ENCODE measurements at places on chromosomes 7 and 10.

- no peak for DNase-seq
Observed at GRCh38 chr10:62082729-62083411, 181.4 kb downstream of the ARID5B start.

GRCh38 chr7:155277385-155277994 is 20.2 kb upstream of the INSIG1 start:
- no peak for DNase-seq

DNA sequence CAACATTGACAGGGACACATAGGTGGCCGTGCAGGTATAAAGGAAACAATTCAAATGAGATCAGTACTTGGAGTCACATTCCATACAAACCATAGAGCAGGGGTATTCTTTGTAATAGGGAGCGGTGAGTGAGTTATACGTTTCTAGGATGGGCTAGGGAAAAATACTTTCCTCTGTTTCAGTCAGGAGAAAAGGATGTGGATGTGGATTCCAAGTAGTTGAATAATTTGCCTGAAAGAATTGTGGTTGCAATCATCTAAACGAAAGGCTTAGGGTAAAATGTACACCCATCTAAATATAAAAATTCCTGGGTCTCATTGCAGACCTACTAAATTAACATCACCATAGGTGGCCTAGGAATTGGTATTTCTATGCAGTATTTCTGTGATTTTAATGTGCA is 270.7 kb upstream of the IGFBP3 start:
- DNase-seq = no peak

DNA sequence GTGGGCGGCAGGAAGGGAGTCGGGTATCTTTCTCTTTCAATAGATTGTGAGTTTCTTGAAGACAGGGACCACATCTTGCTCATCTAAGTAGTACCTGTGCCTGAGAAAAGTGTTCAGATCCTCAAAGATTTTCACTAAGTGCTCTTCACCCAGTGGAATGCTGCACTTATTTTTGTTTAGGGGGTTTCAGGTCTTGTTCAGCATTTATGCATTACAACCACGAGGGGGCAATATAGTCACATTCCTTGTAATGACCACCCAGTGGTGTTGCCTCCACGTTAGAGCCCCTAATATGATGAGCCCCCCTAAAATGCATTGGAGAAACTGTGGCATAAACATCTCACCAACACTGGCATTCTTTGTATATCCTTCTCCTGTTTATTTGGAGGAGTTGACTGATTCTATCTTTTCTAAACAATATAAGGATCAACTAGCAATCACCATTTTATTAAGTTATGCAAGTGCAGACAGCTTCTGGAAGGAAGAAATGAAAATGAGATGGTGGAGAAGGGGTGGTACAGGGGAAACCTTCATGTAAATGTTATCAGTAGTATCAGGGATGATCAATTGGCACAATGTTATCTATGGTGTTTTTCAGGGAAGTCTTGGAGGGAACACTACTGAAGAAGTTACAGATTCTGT is 3.1 kb upstream of the PAPSS2 start:
- no peak for DNase-seq

GRCh38 chr7:147584771-147585193 is 1005.8 kb upstream of the C7orf33 start:
- DNase-seq = no peak

DNA sequence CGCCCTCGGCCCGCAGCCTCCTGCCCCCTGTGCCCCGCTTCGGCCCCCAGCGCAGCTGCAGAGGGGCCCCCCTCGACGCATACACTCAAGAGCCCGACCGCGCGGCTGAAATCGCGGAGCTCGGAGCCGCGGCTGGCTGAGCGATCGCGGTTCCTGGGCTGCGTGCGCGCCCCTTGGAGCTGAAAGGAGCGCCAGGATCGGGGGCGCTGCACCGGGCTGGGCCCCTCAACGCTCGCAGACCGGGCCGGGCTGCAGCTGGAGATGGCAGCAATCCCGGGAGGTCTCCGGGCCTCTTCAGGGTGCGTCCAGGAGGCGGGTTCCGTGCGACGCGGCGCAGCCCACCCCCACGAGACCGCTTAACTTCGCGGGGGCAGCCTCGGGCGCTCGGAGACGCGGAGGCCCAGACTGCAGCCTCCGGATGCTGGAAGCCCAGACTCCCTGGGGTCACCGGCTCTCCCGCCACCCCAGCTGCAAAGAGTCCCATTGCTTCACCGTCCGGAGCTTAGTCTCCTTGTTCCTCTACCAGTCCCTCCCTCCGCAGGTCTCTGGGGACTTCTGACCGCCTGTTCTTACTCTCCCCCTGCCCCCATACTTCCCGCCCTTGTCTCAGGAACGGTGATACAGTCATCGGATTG is 73.0 kb upstream of the LRRC4 start:
- DNase-seq = peak; percentile 17

DNA sequence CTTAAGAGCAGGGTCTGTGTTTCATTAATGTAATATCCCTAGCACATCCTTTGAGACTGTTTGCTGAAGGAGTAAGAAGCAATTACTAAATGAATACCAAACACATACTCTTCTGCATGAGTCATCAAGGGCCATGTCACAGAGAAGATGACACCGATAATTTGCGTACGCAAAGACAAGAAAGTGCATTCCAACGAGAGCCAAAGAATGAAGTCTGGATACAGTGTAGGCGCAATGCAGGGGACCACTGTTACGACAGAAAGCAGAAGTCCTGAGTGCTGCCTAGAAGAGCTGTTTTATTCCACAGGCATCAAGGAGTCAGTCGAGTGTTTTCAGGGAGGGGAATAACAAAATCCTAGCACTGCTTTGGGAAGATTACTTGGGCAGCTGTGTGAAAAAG is 62.7 kb downstream of the VPS41 start:
- DNase-seq = no peak

GRCh38 chr10:102421757-102422512 is 1.3 kb downstream of the FBXL15 start:
- DNase-seq = peak; percentile 59

DNA sequence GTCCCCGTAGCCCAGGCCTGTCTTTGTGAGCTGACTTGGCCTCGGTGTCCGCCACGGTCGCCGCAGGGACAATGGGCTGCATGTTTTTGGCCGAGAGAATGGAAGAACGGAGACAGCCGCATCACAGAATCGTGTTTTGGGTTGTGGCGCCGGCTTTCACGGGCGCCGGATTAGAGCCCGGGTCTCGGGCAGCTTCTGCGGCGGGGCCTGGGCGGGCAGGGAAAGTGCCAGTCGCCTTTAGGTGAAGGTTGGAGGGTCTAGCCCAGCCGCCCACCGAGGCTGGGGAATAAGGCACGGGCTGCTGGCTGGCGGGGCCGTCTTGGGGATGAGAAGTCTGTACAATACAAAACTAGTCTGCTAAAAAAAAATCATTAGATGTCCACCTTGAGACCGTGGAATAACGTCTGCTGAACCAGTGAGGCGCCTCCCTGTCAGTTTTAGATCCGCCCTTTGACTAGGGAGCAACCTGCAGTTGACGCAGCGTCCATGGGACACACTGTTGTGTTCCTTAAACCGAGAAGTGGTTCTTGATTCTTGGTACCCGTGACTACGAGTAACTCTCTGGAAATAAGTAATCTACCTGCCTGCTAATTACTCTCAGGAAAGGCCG is 577 bp downstream of the DNAJB9 start:
- DNase-seq = peak; percentile 65

DNA sequence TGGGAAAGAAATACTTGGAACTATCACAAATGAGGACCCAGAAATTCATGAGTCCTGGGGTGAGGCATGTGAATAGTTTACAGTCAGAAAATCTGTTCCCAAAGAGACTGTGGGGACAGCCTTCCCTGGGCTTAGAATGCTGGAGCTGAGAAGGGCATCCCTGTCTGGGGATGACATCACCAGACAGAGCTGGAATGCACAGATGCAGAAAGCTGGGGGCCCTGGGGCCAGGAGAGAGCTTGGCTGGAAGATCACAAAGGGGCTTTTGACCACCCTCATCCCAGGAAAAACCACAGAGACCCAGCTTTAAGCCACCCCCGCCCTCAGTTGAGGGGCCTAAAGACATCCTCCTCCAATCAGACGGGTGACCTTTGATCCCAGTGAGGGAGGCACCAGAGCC is 264.5 kb downstream of the PLXNA4 start:
- DNase-seq = no peak

GRCh38 chr10:47414752-47415519 is 30.8 kb upstream of the ZNF488 start:
- DNase-seq = no peak

DNA sequence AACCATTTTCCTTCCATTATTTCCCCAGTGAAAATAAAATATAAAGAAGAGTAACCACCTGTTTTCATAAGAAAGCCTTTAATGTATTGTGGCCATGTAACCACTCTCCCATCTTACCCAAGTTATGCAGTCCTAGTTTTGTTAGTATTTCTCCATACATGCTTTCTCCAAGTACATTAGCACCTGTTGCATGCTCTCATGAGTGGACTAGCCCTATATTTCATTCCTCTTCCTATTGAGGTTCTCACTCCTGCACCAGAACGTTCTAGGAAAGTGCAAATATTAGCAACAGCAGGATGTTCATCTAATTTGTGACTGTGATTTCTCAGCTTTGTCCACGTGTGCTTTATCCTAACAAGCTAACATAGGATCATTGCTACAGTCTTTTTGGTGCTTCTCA is 155.1 kb upstream of the NPVF start:
- DNase-seq = no peak

GRCh38 chr7:118573085-118573484 is 348.6 kb downstream of the ANKRD7 start:
- no peak for DNase-seq

DNA sequence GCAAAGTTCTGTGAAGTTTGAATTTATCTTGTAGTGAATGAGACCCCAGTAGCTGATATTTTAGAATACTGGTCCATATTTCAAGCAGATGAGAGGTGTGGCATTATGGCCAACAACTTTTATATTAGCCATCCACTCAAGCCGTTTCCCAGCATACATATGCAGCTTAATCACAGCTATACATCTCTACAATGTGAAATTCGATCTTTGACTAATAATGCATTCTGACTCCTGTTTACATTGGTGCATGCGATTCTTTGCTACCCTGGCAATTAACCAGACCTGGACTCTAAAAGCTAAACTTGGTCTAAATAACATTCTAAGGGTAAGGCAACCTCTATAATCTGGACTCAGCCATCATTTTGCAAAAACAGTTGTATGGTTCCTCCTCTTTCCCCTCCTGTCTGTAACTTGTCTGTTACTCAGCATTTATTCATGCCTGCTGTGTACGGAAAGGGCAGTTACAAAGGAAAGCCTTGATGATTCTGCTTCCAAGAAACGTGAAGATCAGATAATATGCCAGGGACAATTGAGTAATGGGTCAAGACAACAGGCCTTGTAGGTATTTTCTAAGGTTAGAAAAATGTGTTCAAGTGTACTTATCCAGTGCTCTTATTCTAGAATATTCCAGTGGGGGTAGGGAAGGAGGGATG is 50.6 kb downstream of the PNLIPRP2 start:
- DNase-seq = no peak

GRCh38 chr10:29372920-29373319 is 84.0 kb downstream of the LYZL1 start:
- no peak for DNase-seq

DNA sequence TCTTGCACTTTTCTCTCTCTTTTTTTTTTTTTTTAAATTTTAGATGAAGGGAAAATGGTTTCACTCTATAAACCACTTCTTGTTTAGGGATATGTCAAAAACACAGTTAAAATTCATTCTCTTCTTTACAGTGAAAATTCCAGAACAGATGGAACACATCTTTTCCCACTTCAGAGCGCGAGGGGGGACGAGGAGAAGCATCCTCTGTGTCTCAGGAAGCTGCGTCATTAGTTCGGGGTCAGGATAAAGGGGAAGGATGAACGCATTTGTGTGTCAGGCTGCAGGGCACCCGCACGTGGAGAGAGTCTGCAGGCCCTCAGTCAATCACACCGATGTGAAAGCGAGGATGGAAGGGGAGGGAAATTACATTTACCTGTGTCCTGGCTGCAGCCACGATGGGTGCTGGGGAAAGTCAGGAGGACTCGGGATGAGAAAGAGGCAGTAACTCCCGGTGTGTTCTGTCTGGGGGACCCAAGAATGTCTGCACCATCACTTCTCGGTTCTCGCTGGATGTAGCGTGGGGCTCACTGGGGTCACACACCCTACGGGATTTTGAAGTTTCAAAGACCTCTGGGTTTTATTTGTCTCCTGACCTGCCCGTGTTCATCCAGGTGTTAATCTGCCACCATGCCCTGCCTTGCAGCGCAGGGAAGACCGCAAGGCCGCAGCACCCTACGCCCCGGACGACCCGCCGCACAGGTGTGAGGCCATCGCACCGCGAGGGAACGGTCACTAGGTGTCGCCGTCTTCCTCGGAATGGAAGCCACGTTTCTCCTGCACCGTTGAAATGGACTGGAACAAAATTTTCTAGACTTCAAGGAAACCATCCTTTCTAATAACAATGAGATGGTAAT is 66.7 kb upstream of the PITRM1 start:
- DNase-seq = peak; percentile 65

GRCh38 chr10:77358656-77359055 is 279.0 kb downstream of the KCNMA1 start:
- DNase-seq = no peak

DNA sequence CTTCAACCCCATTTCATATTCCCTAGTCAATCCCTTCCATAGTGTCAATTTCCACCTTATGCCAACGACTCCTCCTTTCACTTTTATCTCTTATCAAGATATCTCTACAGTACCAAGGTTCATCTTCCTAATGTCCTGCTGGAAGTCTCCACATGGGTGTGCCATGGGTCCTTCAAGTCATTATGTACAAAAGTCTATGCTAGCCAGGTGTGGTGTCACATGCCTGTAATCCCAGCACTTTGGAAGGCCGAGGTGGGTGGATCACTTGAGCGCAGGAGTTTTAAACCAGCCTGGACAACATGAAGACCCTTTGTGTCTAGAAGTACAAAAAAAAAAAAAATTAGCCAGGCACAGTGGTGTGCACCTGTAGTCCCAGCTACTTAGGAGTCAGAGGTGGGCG is 47.6 kb downstream of the PRTFDC1 start:
- DNase-seq = no peak

DNA sequence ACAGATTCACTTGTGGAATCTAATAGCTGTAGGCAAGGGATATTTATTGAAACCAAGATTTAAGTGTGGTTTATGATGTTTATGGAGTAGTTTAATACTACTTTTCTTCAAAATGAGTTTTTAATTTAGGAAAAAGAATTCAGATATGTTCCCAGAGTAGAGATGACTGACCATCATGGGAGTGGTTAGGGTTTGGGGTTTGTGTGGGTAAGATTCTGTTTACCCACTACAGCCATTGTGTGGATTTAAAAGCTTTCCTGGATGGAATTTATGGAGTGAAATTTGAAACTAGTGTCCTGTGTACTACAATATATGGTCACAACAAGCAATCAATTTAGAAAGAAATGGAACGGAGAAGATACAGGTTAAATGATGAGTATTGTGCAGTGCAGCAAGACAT is 453.5 kb downstream of the AUTS2 start:
- DNase-seq = no peak

Data from stimulated activated naive CD8-positive, alpha-beta T cell treated with anti-CD3 and anti-CD28 coated beads, Interleukin-15, amount 100 ng/mL, for 72 hours (primary cell).